ENCODE measurements at places on chromosomes 4 and X.

DNA sequence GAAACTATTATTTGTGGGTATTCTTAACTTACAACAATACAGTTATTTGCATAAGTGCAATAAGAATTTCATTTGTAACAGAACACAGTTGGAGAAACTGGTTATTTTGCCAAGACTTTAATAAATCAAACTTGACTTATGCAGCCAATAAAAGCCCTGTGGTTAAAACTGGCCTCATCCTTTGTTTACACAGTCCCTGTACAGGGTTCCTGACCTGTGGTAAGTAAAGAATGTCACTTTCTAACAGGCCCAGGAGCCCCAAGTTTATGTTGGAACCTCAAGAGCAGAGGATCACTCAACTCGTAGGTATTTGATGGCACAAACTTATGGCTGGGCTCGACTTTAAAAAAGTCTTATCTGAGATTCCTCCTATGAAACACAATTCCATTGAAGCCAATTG lies 88.6 kb upstream of the PTCHD1 start:
- no peak for DNase-seq

GRCh38 chrX:155246748-155247147 lies 17.5 kb downstream of the RAB39B start:
- DNase-seq, result no peak

DNA sequence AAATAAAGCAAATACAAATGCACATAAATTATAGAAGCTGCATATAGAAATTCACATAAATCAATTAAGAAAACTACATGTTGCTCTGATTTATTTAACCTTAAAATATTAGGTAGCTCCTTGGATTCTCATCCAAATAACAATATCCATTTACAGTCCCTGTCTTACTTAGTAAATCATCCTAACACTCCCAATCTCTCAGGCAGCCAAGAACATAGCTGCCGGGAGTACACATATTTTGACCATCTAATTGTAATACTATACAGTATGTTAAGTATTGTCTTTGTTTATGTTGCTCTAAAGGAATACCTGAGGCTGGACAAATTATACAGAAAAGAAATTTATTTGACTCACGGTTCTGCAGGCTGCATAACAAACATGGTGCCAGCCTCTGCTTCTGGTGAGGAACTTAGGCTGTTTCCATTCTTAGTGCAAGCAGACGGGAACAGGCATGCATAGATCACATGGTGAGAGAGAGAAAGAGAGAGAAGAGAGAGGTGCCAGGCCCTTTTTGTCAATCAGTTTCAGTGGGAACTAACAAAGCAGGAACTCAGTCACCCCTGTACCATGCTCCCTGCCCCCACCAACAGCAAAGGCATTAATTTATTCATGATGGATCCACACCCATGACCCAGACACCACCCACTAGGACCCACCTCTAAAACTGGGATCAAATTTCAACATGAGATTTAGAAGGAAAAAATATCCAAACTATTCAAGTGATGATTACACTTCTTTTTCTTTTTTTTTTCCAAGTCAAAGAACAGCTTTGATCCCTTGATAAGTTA lies 614.8 kb upstream of the TECRL start:
- DNase-seq, result no peak

DNA sequence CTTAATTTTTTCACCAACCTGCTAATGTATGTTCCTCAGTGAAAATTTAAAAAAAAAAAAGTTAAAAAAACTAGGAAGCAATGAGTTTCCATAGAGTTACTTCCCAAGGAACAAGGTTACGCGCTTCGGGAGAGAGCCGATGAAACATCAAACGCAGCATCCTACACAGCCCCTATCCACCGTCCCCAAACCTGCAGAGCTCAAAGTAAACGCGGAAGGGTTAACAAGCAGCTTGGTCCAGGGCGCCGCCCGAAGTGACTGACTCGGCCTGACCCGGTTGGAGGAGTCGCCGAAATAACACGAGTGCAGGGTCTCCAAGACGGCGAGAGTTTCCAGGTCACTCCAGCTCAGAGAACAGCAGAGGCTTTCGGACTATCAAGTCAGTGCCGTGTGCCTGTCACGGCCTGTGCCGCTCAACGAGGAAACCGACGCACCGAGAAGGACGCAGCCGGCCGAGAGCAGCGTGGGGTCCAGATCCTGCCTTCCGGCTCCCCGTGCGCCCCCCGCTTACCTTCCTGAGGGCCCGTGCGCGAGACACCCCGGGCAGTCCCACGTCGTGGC lies 512 bp downstream of the NOP14 start:
- DNase-seq, result peak; percentile 61

GRCh38 chr4:125791896-125792295 lies 477.1 kb downstream of the FAT4 start:
- no peak for DNase-seq

GRCh38 chr4:21248331-21248730 lies 548.1 kb downstream of the PACRGL start:
- DNase-seq, result no peak

- peak; percentile 12 for DNase-seq
Measured at GRCh38 chr4:76654791-76655190, 219.8 kb downstream of the SHROOM3 start.

DNA sequence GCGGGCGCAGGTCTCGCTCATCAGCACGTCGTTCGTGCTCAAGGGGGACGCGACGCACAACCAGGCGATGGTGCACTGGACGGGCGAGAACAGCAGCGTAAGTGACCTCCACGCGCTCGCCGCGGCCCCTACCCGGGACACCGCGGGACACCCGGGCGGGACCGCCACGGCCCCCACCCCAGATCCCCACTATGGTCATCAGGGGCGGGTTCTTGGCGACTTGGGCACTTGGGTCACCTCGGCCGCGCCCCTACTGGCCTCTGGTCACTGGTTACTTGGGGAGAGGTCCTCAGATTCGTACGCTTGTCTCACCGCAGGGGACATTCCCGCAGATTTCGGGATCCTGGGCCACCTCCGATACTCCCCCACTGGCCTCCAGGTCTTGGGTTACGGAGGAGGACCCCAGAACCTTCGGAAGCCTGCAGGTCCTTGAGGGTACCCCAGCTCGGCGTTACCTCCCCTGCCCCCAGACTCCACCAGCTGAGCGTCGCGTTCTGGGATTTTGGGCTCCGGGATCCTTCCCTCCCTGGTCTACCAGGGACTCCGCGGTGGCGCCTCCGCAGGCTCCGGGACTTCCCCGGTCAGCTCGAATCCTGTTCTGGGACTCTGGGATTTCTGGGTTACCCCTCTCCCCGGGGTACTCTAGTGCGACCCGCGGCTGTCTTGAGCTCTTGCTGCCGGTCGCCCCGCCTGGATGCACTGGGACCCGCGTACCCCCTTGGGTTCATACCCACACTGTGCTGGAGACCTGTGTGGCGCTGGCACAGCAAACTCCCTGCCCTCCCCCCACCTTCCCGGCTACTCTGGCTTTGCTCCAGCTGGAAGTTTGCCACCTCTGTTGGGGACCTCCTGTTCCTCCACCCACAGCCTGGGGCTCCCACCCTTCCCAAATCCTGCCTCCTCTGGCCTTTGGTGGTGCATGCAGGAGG lies 956 bp downstream of the SORCS2 start:
- no peak for DNase-seq

DNA sequence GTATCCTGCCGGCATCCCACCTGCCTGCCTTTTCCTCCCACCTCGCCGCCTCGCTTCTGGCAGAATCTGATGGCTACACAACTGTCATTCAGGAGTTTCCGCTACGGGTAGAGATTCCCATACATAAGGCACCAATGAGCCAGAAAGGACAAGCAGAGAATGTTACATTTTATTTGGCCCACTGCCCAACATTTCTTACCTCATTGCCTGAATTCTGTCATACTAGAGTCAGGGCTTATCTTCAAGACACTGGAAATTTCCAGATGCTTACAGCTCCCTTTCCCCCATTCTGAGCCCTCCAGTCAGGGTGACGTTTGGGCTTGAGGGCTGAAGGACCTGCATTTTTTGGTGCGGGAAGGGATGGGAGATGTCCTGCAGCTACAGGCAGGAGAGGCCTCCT lies 113.0 kb downstream of the NHS start:
- no peak for DNase-seq

GRCh38 chr4:8205241-8205707 lies 6.2 kb downstream of the SH3TC1 start:
- DNase-seq, result peak; percentile 89

- no peak for DNase-seq
Measured at GRCh38 chr4:725391-726234, 20.0 kb downstream of the PCGF3 start.

- no peak for DNase-seq
Measured at GRCh38 chrX:111687305-111687704, 6.3 kb downstream of the ALG13 start.

DNA sequence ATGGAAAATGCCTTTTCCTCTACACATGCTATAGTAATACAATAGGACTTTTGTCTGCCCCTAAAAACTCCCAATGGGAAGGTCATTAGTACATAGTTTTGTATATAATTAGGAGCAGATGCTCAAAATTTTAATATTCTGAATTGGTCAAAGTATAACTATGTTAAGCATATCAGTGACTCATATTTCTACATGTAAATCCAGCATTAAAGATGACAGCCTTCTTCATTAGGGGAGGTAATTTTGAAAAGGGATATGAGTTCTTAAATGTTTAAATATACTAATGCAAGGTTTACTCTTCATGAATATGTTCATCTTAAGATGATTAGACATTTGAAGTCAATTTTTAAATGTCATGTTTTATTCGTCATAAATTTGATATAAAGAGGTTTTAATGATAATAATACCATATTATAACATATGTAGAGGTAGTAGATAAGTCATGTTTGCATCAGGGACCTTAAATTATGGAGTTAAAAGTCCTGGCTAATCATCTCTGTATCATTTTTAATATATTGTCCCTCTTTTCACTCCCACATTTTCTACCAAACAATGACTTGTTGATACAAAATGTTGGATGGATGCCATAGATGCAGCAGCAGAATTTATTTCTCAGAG lies 218.8 kb downstream of the STPG2 start:
- DNase-seq, result no peak
